HFFc6 (cell line): ENCODE measurements at places on chromosomes 3 and 15.

DNA sequence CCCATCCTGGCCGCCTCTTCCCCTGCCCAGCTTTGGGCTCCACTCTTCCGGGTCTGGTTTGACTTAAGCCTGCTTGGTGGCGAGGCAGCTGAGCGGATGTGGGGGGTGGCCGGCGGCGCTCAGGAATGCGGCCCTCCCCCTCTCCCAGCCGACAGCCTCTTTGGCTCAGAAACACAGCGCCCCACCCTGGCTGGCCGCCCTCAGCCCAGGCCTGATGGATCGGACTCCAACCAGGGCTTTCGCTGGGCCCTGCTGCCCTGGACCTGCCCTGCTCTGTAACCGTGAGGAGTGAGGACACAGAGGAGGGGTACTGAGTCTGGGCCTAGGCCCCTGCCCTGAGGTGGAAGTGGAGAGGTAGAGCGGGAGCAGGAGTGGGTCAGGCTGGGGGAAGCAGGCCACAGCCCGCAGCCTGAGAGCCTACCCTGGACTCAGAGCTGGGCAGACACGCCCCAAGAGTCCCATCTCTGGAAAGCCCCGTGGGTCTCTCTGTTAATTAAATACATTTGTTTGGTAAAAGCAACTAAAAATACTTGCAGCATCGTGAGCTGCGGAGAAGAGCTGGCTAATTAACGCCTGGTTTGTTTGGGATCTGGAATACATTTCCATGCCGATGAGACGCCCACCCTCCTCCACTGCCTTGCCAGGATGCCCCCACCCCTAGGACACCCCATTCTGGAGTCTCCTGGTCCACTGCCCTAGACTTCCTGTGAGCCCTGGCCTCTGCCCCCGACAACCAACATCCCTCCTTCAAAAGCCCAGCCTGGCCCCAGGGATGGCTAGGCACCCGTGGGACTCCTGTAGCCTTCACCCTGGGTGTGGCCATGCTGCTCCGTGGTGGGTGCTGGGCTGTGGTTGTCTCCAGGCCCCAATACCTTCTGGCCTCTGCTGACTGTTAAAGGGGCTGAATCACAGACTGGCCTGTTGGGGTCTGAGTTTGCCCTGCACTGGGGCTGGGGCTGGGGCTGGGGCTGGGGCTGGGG, 19.6 kb downstream of the PLXNA1 start:
- DNase-seq = peak; percentile 87

GRCh38 chr3:195256639-195257453, 14.1 kb downstream of the XXYLT1 start:
- no peak for DNase-seq

- no peak for DNase-seq
Observed at GRCh38 chr3:87811953-87812352, 246.9 kb downstream of the CGGBP1 start.

DNA sequence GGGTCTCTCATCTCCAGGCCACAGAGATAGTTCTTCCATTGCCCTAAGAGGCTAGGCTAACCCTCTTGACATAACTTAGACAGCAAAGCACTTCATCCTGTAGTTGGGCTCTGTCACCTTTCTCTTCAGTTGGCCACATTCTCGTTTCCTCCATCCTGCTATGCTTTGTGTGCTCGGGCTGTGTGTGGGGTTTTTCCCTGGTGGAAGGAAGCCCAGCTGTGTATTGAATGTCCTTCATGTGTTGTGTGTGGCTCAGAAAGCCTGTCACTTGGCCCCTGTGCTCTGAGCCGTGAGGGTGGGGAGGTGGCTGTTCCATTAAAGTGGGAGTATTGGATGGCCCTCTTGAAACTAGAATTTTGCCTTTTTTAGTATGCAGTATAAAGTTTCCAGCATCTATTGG, 8.8 kb upstream of the EXOG start:
- DNase-seq = no peak

DNA sequence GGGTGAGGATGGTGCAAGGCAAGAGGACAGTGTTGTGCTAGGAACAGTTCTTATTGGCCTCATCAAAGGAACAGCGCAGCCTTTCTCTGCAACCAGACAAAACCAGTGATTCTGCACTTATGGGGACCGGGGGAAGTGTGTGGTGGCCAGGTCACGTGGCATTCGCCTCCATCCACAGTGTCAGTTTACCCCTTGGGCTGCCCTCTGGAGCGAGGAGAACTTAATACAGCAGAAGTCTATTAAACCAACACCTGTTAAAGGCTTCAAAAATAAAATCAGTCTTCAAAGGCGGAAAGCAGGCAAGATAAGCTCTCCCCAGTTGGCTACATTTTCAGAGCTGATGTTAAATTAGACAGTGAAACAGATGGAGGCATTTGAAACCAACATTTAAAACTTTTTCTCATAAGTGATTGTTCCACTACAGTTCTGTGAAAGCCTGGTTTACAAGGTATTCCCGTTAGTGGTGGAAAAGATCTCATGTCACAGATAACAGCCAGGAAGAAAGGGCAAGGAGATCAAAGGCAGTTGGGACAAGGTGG, 75.2 kb downstream of the LRIG1 start:
- no peak for DNase-seq

- DNase-seq = no peak
Observed at GRCh38 chr3:29079358-29079757, 201.5 kb upstream of the RBMS3 start.

GRCh38 chr15:101258238-101259144, 6.6 kb upstream of the CHSY1 start:
- DNase-seq = peak; percentile 63

- DNase-seq = no peak
Observed at GRCh38 chr3:76888856-76889255, 151.0 kb upstream of the ROBO2 start.

- no peak for DNase-seq
Observed at GRCh38 chr3:57169108-57169507, 4.0 kb upstream of the IL17RD start.

GRCh38 chr3:38647217-38647970, 2.1 kb downstream of the SCN5A start:
- no peak for DNase-seq

- no peak for DNase-seq
Observed at GRCh38 chr15:20344601-20345400, 196.8 kb downstream of the GOLGA6L6 start.

DNA sequence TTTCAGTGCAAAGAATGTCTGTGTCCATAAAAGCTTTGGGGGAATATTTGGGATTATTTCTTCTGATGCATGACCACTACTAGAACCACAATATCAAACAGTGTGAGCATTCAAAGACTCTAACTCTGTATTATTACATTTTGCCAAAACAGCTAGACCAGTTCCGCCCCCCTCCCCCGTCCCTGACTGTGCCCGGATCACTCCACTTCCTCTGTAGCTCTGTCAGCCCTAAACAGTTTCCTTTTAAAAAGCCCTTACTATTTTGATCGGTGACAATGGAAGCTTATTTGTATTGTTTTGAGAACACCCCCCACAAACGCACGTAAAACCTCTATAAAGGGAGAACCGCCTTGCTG, 36.6 kb upstream of the EPHB3 start:
- DNase-seq = no peak

DNA sequence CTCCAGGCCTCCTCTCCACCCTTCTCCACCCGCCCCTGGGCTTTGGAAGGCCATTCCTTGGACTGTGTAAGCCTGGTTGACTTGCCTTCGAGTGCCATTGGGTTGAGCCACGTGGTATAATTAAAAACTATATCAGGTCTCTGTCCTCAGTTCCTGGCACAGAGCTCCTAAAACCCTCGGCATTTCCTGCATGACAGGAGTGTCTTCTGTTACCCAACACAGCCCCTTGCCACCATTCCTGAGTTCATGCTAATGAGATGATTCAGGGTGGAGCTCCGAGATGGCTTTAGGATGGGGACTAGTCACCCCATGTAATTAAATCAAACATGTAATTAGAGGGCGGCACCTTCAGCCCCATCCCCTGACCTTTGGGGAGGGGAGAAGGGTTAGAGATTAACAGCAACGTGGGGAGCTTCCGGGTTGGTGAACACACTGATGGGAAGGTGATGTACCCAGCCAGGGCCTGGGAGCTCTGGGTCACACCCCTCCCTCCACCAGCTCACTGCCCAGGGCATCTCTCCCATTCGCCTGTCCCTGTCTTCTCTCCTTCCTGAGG, 256.4 kb downstream of the FAM43A start:
- no peak for DNase-seq

DNA sequence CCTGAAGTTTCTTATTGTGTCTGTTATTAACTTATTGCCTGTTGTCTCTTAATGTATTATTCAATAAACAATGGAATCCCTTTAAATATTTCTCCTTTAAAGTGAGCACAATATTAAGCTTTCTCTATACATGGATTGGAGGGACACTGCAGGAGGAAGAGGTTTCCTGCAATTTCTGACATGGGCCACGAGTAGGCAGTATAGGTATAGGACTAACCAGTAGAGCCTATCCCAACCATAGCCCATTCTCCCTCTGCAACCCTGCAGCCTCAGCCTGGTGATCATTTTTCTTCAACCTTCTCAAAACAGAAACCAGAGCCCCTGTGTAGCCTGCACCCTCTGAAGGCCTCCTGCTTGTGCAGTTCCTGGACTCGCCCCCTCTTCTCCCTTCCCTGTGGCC, 124.8 kb downstream of the NEK10 start:
- DNase-seq = no peak

DNA sequence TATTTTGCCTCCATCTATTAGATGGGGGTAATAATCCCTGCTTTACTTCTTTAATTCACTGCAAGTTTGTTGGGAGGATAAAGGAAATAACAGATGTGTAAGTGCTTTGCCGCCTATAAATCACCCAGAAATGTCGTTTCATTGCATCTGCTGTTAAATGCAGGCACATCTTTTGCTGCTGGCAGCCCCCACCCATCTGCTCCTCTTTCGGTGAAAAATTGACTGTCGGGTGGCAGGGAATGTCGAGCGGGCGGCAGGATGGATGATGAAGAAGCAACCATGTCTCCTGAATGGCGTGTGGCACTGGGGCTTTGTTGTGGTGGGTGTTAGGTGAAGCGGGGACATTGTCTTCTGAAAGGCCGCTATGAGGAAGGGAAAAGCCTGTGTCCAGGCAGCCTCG, 543 bp upstream of the REC114 start:
- no peak for DNase-seq

DNA sequence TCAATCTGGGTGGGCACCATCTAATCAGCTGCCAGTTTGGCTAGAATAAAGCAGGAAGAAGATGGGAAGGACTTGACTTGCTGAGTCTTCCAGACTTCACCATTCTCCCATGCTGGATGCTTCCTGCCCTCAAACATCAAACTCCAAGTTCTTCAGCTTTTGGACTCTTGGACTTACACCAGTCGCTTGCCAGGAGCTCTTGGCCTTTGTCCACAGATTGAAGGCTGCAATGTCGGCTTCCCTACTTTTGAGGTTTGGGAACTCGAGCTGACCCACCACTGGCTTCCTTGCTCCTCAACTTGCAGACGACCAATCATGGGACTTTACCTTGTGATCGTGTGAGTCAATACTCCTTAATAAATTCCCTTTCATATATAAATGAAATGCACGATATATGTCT, 8.6 kb upstream of the LIPC start:
- DNase-seq = no peak

GRCh38 chr15:60916679-60917460, 312.2 kb downstream of the RORA start:
- DNase-seq = peak; percentile 67

GRCh38 chr3:127717357-127718244, 44.8 kb downstream of the ABTB1 start:
- no peak for DNase-seq

DNA sequence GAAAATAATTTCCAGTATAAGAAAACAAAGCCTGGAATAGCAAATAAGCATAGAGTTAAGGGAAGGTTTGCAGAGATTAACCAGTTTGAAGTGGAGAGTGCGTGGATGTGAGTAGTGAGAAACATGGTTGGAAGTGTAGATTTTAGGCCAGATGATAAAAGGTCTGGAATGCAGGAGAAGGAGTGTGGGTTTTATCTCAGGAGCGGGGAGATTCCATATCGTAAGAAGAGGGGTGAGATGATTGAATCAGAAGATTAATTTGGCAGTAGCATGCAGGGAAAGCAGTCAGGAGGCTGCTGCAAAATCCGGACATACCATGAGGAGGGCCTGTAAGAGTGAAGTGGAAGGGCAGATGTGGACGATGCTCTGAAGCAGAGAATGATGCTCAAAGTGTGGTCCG, 13.7 kb downstream of the PPARG start:
- no peak for DNase-seq

DNA sequence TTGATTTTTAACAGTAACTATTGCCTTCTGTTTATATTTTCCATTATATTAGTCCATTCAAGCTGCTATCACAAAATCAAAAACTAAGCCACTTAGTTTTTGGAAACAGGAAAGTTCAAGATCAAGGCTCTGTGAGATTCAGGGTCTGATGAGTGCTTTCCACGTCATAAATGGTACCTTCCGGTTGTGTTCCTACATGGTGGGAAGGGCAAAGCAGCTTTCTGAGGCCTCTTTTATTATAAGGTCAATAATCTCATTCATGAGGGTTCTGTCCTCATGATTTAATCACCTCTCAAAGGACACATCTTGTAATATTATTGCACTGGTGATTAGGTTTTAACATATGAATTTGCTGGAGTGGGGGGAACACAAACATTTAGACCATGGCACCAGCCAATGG, 152.0 kb downstream of the VGLL3 start:
- no peak for DNase-seq

- no peak for DNase-seq
Observed at GRCh38 chr3:147416931-147417330, 7.8 kb downstream of the ZIC1 start.

GRCh38 chr3:133451309-133451708, 51.5 kb downstream of the BFSP2 start:
- no peak for DNase-seq

DNA sequence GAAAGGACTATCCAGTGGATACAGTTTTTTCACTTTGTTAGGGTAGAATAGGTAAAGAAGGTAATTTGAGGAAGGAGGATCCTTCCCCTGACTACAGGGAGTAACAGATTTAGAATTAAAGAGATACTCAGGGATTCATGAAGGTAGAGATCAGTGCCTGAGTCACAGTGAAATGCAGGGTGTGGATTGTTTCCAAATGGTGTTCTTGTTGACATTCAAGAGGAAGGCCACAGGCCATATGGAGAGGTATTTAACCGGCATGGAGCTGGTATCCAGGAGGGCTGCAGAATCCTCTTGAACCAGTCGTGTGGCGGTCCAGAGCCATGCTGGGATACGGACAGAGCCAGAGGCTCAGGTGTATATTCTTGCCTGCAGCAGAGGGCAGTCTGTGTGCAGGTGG, 28.2 kb downstream of the GYG1 start:
- no peak for DNase-seq

GRCh38 chr3:152151216-152151876, 117.4 kb upstream of the MBNL1 start:
- DNase-seq = no peak

GRCh38 chr15:87743562-87743961, 513.0 kb downstream of the NTRK3 start:
- DNase-seq = no peak
